ENCODE measurements at places on chromosomes 7 and 10.

GRCh38 chr7:115869190-115869589, 161.4 kb downstream of the TFEC start:
- no peak for DNase-seq

- DNase-seq, result no peak
Measured at GRCh38 chr7:24786306-24786705, 29.0 kb upstream of the GSDME start.

DNA sequence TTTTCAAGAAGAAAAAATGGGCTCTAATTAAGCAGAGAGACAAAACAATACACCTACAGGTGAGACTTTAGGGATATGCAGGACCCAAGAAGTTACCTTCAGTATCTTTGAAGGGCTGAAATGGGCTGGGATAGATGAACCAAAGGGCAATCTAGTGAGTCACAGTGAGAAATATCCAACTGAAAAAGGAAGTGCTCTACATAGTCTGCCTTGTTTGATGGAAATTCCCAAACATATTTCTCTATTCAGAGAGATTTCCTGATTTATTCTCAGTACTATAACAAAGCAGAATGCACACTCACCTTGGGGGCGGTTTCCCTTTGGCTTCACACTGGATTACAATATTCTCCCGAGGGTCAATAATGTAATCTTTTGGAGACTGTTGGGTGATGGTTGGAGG, 104.1 kb upstream of the LAMB4 start:
- no peak for DNase-seq

DNA sequence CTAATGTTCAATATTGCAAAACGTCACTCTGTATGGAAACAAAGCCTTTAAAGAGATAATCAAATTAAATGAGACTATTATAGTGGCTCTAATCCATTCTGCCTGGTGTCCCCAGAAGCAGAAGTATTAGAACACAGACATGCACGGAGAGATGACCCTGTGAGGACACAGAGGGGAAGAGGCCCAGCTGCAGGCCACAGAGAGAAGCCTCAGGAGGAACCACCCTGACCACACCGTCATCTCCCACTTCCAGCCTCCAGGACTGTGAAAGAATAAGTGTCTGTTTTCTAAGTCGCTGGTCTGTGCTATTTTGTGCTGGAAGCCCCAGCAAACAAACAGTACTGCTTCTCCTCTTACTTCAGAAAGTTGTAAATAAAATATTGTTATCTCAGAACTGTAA, 283.5 kb upstream of the ADARB2 start:
- no peak for DNase-seq

DNA sequence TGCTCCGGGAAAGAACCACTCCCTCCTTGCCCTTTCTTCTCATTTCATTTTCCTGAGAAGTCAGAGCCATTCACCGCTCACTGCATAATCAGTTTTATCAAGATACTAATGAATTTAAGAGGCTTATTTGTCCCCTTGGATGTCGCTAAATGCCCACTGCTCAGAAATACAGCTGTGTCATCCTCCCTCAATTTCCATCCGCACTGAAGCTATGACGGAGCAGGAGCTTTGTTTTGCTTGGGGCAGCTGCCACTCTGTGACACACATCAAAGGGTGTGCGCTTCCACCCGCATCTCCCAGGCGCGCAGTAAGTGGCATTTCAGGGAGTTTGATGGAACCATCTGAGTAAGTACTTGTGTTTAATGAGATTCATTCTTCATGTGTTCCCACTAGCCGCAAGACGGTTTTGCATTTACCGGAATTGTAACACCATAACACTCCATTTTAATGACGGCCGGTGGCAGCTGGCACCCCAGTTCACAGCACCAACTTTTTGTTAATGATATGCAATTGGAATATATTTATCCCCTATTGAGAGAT, 103.8 kb upstream of the PARD3 start:
- DNase-seq, result no peak
